Colonic mucosa (tissue), 4 donors: ENCODE measurements at places on chromosomes 2 and 18. TPM values are rescaled to one million over a fixed set of nuclear protein-coding genes. Genes with fewer than 3 reads are reported as not detected.

- DNase-seq: no peak
These were observed 677.0 kb downstream of the STK39 start for GRCh38 chr2:167570370-167570769.

DNA sequence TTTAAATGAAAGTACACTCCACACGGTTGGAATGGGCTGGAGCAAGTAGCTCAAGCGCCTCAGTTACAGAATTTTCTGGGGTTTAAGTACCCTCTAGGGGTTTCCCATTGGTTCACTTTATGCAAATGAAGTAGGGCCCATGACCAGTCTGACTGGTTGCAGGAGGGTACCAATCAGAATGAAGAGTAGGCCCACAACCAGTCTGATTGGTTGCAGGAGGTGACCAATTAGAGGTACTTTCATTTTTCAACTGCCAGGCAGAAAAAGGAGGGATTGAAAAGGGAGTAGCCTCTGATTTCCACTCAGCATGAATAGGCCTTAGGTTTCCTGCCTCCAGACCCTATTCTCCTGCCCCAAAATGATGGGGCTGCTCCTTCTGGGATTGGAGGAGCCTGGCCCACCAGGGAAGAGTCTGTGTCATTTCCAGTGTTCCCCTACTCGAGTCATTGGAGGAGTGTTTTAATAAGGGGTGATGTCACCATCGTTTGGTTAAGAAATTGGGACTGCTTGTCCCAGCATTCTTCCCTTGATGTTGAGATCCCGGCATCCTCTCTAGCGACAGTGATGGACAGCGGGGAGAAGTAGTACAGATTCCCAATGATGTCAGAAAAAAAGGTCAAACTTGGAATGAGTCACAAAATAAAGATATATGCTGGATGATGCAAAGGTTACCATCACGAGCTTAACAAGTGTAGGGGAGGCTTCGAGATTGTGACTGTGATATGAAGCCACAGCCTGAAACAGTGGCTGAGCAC is 210.4 kb downstream of the SH3BP4 start:
- DNase-seq: no peak

GRCh38 chr2:8737571-8738175 is 55.8 kb downstream of the ID2 start:
- DNase-seq: no peak

- no peak for DNase-seq
These were observed 286.8 kb upstream of the HS6ST1 start for GRCh38 chr2:128605421-128605820.

DNA sequence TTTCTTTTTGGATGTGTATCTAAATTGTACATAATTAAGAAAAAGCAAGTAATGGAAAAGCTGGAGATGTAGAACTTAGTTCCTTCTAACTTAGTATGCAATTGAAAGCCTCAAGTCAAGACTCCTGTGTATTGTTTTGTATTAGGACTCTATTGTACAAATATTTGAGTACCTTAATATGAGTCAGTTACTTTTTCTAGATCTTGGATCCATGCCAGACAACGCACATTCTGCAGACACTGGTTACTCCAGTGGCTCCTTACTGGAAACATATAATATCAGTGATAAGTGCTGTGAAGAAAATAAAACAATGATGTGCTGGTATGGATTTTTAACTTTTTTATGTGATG is 1.5 kb downstream of the SLC39A10 start:
- peak; percentile 27 for DNase-seq

DNA sequence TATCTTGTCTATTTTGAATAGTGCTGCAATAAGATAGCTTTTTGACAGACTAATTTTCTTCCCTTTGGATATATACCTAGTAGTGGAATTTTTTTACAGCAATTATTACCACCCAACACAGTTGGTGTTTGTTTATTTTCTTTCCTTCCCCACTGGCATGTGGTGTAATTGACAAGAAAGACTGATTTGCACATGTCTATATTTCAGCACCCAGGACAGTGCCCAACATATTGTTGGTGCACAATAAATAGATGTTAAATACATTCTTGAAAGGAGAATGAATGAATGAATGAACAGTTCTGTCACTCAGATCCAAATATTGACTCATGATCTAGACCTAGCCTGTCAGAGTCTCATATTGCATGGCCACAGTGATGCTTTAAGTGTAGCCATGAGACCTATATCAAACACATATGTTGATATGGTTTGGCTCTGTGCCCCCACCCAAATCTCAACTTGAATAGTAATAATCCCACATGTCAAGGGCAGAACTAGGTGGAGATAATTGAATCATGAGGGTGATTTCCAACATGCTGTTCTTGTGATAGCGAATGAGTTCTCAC is 538.2 kb downstream of the NYAP2 start:
- no peak for DNase-seq

- DNase-seq: no peak
These were observed 46.6 kb upstream of the CTLA4 start for GRCh38 chr2:203820969-203821368.

GRCh38 chr18:3914833-3915610 is 465.1 kb downstream of the TGIF1 start:
- no peak for DNase-seq

DNA sequence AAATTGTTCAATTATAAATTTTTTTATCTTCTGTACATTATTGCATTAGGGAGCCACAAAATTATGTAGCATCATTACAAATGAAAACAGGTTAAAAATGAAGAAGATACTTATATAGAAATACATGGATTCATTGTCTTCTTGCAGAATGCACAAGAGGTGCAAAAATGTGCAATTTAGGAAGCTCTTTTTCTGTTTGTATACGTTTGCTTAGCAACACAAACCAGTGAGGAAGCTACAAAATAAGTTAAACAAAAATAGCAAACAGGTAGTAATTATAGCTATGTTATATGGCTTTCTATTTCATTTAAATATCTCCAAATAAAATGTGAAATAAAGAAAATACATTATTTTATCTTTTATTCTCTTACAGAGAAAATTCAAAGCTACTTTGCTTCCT is 177.6 kb upstream of the SESTD1 start:
- no peak for DNase-seq

DNA sequence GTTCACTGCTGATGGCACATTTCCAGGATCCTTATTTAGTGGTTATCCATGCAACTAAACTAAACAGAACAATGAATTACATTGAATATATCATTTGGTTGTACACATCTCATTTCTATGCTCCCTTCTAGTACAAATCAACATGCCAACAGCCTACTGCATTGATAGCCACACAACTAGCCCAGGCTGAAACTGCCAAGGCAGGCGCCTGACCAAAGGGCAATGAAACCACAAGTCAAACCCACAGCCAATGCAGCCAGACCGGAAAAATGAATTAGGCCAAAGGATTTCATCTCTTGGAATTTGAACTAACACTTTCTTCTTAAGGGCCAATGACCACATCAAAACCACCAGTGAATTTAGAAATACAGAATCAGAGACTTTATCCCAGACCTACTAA is 196.4 kb downstream of the NOL4 start:
- DNase-seq: peak; percentile 74

- DNase-seq: no peak
These were observed 232.1 kb upstream of the SMIM21 start for GRCh38 chr18:75659535-75660023.

DNA sequence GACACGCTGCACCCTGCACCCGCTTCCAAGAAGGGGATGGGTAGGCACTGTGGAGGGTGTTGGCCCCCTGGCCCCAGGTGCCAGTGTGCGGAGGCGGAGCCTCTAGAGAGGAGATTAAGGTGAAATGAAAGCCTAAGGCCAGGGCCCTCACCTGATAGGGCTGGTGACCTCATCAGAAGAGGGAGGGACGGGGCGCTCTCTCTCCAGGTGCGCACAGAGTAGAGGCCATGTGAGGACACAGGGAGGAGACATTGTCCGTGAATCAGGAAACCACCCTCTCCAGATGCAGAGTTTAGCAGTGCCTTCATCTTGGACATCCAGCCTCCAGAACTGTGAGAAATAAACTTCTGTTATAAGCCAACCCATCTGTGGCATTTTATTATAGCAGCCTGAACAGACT is 62.3 kb downstream of the PSMG2 start:
- DNase-seq: no peak

GRCh38 chr2:8627019-8627691 is 54.7 kb upstream of the ID2 start:
- peak; percentile 65 for DNase-seq

GRCh38 chr2:24382363-24383073 is 22.2 kb upstream of the ITSN2 start:
- peak; percentile 68 for DNase-seq

- no peak for DNase-seq
These were observed 28.9 kb upstream of the SEMA4C start for GRCh38 chr2:96898641-96899412.

DNA sequence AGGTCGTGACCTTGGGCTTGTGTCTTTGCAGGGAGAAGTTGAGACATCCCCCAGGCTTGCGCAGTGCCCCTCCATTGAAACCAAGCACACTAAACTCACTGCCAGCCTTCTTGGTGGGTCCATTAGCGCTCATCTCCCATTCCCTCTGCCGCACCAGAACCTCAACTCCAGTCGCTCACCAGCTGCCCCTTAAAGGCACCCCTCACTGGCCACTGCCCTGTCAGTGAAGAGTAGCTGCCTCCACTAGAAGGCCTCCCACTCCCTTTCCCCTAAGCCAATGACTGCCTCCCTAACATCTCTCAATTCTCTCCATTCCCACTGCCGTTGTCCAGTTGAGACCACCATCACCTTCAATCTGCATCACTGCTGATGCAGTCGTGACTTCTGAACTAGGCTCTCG is 114.8 kb upstream of the EPC2 start:
- no peak for DNase-seq

- no peak for DNase-seq
These were observed 89.2 kb upstream of the CTDP1 start for GRCh38 chr18:79590191-79591031.

Gene LYG1
- 0.96 TPM for total RNA-seq

Gene FN1
- total RNA-seq: 115 TPM

Gene MALL
- total RNA-seq: 567 TPM

Gene SPATS2L
- total RNA-seq: 187 TPM

Gene TUBA3D
- total RNA-seq: not detected

Gene TLX2
- total RNA-seq: 0.12 TPM
